H7 (cell line): ENCODE measurements at places on chromosomes 4 and X. TPM values are rescaled to one million over a fixed set of nuclear protein-coding genes. Genes with fewer than 3 reads are reported as not detected.

DNA sequence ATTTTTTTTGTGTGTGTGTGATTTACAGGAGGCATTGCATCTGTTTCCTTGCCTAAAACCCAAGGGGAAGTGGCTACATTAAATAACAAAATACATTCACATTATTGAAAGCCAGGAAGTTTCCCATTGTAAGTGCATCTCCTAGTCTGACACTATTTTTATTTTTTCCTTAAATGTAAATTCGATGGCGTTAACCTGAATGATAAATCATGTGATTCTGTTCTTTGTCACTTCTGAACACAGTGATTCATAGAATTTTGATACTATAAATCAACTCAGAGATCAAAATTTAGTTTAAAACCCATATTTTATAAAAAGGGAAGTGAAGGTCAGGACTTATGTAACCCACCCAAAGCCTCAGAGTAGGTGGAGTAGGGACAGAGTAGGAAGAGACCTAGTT lies 258.1 kb downstream of the GABRG1 start:
- no peak for DNase-seq

DNA sequence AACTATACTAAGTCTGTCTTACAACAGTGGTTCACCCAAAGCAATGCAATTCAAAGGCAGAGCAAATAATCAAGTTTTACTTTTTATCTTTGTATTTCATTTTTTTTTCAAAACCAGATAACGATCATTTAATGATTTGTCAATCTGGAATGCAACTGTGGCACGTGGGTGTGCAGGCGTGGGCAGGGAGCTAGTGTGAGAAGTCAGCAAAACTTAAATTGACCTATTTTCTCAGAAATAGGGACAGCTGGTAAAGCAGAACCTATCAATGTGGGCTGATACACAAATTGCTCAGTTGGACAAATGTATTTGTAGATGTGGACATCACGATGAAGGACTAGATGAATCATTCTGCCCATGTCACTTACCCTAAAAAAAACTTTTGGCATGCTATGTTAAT lies 105.6 kb downstream of the CBLL2 start:
- no peak for DNase-seq

- DNase-seq, result no peak
Measured at GRCh38 chr4:97411356-97411755, 731.9 kb downstream of the STPG2 start.

The LRBA gene
- total RNA-seq, result 47.3 and 64.3 TPM in 2 replicates

The FATE1 gene
- 0.11 TPM in 1 of 2 replicates, not detected in the other for total RNA-seq

GRCh38 chr4:95165926-95166524 lies 382.7 kb downstream of the UNC5C start:
- DNase-seq, result peak; percentile 47

DNA sequence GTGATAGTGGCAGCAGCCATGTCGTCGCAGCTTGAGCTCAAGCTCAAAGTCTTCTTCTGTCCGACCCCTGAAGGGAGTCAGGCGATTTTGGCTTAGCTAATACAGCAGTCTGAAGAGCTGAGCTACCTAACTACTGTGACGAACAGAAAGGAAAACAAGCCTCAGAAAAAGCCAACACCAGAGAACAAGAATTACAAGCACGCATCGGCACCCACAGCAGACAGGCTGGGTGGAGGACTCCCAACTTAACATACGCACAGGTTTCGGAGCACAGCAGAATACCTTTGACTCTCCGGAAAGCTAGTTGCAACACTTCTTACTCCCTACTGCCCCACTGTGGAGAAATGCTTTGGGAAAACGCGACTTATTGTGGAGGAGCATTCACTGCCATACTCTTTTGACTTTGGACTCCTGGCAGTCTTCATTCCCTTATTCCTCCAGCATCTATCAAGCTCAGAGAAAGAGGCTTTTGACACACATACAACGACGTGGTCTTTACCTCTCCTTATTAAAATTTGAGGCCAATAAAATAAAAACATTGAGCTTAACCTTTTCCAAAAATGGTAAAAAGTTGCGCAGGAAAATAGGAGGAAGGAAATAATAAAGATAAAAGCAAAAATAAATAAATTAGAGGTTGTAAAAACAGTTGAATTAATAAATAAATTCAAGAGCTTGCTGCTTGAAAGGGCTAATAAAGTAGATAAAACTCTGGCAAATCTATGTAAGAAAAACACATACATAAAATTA lies 41.3 kb upstream of the GPC3 start:
- DNase-seq, result peak; percentile 48

DNA sequence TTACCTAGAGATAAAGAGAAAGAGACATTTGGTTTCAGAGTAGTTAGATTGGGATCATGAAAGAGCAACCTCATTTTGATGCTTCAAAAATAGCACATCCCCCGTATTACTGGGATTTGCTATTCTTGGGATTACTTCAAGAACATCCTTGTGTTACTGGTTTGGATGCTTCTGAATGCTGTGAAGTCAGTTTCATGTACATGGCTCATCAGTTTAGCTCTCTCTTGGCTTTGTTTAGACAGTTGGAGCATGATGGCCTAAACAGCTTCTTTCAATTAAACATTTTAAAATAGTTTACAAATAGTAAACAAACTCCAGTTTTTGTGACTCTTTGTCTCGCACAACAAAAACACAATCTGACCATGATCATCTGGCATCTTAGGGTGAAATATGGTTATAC lies 23.9 kb downstream of the HTT start:
- DNase-seq, result no peak

The RAI2 gene
- 0.18 and 0.38 TPM in 2 replicates for total RNA-seq

- no peak for DNase-seq
Measured at GRCh38 chr4:80101071-80101791, 28.2 kb upstream of the ANTXR2 start.

The TBC1D9 gene
- 1.6 and 4.6 TPM in 2 replicates for total RNA-seq

The TMPRSS11A gene
- 0.21 TPM in 1 of 2 replicates, not detected in the other for total RNA-seq

- DNase-seq, result no peak
Measured at GRCh38 chr4:53378171-53378482, 686 bp downstream of the FIP1L1 start.

- no peak for DNase-seq
Measured at GRCh38 chr4:76723373-76723772, 174.6 kb downstream of the SOWAHB start.

The SH3RF1 gene
- 4.2 and 4.6 TPM in 2 replicates for total RNA-seq

GRCh38 chrX:71184803-71185495 lies 38.1 kb upstream of the GJB1 start:
- no peak for DNase-seq

DNA sequence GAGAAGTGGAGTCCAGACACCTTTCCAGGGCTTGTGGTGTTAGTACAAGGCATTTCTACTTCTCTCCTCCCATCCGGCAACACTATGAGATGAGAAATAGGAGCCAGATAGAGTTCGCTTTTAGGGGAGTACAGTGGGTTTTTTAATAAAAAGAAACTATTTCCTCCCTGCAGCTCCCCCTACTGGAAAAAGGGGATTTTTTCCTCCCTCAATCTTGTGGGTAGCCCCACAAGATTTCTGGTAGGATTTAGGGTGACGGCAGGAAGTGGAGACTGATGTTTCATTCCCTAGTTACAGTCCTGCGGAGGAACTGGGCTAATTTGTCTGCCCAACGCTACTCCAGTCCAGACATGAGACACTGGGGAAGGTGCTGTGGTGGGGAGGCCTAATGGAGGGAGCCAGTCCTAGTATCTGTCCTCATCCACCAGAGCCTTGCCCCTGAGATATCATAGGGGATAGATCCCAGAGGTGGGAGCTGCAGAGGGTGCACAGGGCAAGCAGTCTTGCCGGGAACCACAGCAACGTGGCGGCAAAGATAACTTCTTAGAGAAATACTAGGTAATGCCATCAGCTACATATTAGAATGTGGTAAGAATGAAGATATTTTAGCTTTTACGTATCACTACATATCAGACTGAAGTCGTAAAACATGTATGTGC lies 45.5 kb upstream of the PRKG2 start:
- peak; percentile 48 for DNase-seq

The NAP1L3 gene
- 41.1 and 41.3 TPM in 2 replicates for total RNA-seq

The BTK gene
- 0.07 and 0.11 TPM in 2 replicates for total RNA-seq

The CFAP97 gene
- 24.0 and 35.8 TPM in 2 replicates for total RNA-seq

DNA sequence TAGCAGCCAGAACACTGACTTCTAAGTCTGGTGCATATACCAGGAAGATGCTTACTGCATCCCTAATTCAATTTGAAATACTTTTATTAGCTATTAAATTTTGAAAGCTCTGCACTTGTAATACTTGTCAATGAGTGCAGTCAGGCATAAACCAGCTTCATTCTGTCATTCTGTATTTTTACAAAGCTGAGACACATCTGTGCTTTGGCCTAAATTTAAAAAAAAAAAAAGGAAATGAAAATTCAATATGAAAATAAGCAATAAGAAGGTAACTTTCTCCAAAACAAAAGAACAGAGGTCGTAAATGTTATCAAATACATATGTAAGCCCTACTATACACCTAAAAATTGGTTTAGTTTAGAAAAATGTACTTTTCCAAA lies 7.0 kb downstream of the SMIM14 start:
- no peak for DNase-seq
